Gastroesophageal sphincter (tissue), 4 donors: ENCODE measurements at places on chromosomes 5 and 9. TPM values are rescaled to one million over a fixed set of nuclear protein-coding genes. Genes with fewer than 3 reads are reported as not detected.

CARD6 gene
- 7.6 TPM for total RNA-seq

DNA sequence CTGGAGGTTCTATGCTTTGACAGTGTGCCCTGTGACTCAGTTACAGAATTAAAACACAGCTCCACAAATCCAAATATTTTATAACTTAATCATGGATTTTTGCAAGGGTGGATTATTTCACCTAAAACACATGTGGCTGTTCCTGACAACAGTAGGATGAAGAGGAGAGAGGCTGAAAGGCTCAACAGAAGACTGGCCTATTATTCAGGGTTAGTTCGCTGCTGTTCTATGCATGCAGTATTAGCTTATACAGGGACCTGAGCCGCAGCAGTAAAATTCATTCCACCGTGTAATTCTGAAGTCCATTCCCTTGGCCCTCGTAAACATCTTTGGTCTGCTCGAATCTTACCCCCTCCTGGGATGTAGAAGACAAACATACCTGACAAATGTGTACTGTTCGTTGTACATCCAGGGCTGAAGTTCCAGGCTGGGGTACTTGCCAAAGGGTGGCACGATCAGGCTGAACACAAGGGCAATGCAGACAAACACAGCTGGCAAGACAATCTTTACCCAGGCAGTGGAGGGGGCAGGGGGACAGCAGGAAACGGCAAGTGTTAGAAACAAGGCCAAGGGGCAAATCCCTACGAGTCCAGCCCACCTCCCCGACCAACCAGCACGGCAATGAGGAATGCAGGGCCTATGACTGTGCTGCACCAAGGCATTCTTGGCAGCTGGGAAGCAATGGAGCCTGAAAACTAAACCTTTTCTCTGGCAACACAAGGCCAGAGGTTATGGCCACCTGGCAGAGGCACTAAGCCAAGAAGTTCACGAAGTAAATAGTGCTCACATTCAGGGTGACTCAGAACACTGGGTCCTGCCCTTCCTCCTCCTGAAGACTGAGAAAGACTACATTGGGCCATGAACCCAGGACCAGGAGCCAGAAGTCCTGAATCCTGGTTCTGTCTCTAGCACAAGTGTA, 46.8 kb downstream of the NIPSNAP3B start:
- no peaks in the 10 kb centered on the region for H3K27me3 ChIP-seq
- H3K27ac ChIP-seq: peak overlapping the region; percentile 11
- peak; percentile 49 for ATAC-seq
- no peaks in the 10 kb centered on the region for H3K4me1 ChIP-seq
- H3K36me3 ChIP-seq: peaks cover 99% of the 10 kb centered on the region
- H3K4me3 ChIP-seq: no peak overlapping the region

BOD1 gene
- total RNA-seq: 51.1 TPM

ZBED3 gene
- total RNA-seq: 6.5 TPM

GRCh38 chr5:133398646-133399101, 213.7 kb downstream of the FSTL4 start:
- H3K4me3 ChIP-seq: no peak overlapping the region
- no peaks in the 10 kb centered on the region for H3K36me3 ChIP-seq
- ATAC-seq: no peak

DNA sequence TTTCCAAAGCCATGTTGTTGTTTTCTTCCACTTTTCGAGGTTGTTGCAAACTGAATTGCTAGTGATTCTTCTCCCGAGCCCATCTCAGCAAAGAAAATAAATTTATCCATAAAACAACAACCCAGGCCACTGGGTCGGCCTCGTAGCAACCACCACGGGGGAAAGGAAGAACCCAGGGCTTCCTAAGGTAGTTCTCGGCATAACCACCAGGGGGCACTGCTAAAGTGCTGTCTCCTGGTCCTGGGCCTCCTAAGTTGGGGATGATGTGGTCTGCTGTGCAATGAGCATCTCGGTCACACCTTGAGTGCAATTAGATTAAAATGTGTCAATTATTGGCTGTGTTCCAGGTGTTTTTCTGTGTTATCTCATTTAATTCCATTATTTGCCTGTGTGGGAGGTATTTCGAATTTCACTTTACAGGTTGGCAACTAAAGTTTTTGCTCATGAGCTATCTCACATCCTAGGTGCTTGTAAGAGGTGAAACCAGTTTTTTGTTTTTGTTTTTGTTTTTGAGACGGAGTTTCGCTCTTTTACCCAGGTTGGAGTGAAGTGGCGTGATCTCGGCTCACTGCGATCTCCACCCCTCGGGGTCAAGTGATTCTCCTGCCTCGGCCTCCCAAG, 102.8 kb upstream of the DAP start:
- H3K4me1 ChIP-seq: no peaks in the 10 kb centered on the region
- H3K4me3 ChIP-seq: no peak overlapping the region
- no peaks in the 10 kb centered on the region for H3K36me3 ChIP-seq
- no peak for ATAC-seq
- H3K27me3 ChIP-seq: peaks cover 7% of the 10 kb centered on the region

DNA sequence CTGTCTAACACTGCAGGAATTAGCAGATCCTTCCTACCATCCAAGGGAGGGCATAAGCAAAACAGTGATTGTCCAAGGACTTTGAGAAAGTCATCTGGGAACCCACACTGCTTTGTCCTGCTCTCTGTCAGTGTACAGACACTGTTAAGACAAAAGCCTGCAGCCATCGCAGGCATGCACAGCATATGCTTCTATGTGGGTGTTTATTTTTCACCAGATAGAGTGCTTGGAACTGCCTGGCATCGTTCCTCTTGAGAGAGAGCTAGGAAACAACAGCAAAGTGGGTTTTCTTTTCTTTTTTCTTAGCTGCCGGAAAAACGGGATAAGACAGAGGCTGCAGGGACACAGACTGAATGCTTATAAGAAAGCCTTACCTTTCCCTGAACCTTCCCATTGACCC, 212.3 kb downstream of the ICE1 start:
- H3K27me3 ChIP-seq: no peaks in the 10 kb centered on the region
- no peaks in the 10 kb centered on the region for H3K36me3 ChIP-seq
- no peak for ATAC-seq
- H3K4me1 ChIP-seq: peaks cover 8% of the 10 kb centered on the region
- H3K27ac ChIP-seq: no peak overlapping the region

STC2 gene
- total RNA-seq: 58.7 TPM

CDKN2B gene
- 9.2 TPM for total RNA-seq

DNA sequence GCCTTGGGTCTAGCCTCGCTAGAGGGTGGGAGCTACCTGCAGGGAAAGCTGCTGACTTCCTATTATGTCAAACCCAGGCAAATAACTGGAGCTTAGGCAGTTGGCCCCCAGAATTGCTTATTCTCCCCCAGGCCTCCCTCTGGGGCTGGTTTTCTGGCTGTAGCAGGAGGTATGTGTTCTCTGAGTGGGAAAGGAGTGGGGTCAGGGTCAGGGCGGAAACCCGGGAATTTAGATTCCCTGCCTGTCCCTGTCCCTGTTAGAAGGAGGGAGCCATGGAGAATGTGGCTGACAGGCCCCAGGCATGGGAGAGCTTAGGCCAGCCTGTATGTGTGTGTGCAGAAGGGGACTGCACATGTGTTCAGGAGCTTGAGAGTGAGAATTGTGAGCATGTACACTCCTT, 13.6 kb upstream of the CXXC5 start:
- H3K27me3 ChIP-seq: no peaks in the 10 kb centered on the region
- no peak overlapping the region for H3K4me3 ChIP-seq
- peaks cover 58% of the 10 kb centered on the region for H3K4me1 ChIP-seq
- H3K36me3 ChIP-seq: no peaks in the 10 kb centered on the region

PTGES gene
- total RNA-seq: 8.3 TPM

- H3K4me1 ChIP-seq: no peaks in the 10 kb centered on the region
- no peak for ATAC-seq
- H3K27ac ChIP-seq: no peak overlapping the region
These were observed 60.9 kb downstream of the ZNF354C start for GRCh38 chr5:179120951-179121666.

SURF2 gene
- total RNA-seq: 15.7 TPM

DNA sequence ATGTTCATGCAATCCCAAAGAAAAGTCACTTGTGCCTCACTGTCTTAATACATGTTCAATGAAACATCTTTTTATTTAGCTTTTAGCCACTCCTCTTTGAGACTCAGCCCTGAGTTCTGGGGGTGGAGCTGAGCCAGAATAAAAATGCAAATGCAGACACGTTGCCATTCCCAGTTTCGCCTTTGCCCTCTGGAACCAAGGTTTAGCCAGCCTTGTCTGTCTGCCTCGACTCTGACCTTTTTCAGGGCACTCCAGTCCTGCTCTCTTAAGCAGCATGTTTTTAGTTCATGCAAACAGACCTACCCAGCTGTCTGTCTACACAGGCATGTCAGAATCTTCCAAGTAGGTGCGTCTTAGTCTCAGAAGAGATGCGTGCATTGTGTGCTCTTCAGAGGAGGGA, 82.2 kb upstream of the RANBP3L start:
- no peaks in the 10 kb centered on the region for H3K27me3 ChIP-seq
- H3K36me3 ChIP-seq: no peaks in the 10 kb centered on the region
- no peak overlapping the region for H3K27ac ChIP-seq
- ATAC-seq: no peak

- H3K36me3 ChIP-seq: no peaks in the 10 kb centered on the region
- H3K27ac ChIP-seq: no peak overlapping the region
- no peak overlapping the region for H3K4me3 ChIP-seq
These were observed 144.0 kb upstream of the HAPLN1 start for GRCh38 chr5:83864652-83865051.

PCDHGB2 gene
- 4.3 TPM for total RNA-seq

GABRA6 gene
- total RNA-seq: not detected

DNA sequence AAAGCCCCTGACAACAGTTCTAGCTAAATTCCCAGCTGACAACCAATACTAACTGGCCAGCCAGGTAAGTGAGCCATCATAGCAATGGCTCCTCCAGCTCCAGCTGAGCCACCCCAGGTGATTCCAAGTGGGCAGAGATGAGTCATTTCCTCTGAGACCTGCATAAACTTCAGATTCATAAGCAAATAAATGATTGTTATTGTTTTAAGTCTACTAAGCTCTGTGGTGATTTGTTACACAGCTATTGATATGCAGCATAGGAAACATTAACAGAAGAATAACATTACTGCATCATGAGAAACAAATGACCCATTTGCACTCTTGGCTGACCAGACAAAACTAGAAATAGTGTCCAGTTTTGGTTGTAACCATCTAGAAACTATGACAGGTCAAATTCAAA, 60.3 kb downstream of the TTC39B start:
- no peaks in the 10 kb centered on the region for H3K27me3 ChIP-seq
- no peak overlapping the region for H3K27ac ChIP-seq
- H3K36me3 ChIP-seq: no peaks in the 10 kb centered on the region
- no peak for ATAC-seq
- H3K4me3 ChIP-seq: no peak overlapping the region

- no peak for ATAC-seq
- peak overlapping the region; percentile 77 for H3K27ac ChIP-seq
- peaks cover 90% of the 10 kb centered on the region for H3K4me1 ChIP-seq
These were observed 11.5 kb downstream of the PRRC2B start for GRCh38 chr9:131405428-131405827.

DNA sequence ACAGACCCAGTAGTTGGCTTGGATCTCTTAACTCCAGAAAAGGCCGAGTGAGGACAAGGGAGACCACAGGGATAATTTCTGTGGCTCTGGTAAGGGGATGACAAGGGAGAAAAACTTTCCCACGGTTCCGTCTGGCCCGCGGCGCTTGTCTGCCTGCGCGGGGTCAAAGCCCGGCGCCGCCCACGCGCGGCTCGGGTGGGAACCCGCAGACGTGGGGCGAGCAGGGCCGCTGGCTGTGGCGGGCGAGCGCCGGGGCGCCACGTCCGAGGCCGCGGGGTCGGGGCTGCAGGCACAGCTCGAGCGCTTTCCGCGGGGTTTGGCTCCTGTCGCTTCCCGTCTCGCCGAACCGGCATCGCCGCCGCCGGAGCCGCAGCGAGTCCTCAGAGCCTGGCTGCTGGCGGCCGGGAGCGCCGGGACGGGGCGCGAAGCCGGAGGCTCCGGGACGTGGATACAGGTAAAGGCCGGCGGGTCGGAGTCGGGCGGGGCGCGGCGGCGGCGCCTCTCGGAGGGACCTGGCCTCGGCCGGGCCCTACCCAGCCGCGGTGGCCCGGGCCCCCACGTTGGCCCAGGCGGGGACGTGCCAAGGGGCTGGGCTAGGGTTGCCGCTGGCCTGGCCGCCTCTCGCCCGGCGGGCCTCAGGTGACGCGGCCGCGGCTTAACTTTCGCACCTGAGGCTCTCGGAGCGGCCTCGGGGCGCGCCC, at the start of gene RNF180:
Gene RNF180 (plus strand): TSS at position 344 of the 701 bp plus-strand sequence. CDS start 34,965 bp downstream, outside the sequence.
- peak within 1 kb of the TSS; percentile 82 for H3K4me3 ChIP-seq
- ATAC-seq: peak; percentile 83
- no peaks in the 10 kb centered on the region for H3K36me3 ChIP-seq
- H3K4me1 ChIP-seq: no peaks in the 10 kb centered on the region
- peaks cover 3% of the 10 kb centered on the region for H3K27me3 ChIP-seq

DNA sequence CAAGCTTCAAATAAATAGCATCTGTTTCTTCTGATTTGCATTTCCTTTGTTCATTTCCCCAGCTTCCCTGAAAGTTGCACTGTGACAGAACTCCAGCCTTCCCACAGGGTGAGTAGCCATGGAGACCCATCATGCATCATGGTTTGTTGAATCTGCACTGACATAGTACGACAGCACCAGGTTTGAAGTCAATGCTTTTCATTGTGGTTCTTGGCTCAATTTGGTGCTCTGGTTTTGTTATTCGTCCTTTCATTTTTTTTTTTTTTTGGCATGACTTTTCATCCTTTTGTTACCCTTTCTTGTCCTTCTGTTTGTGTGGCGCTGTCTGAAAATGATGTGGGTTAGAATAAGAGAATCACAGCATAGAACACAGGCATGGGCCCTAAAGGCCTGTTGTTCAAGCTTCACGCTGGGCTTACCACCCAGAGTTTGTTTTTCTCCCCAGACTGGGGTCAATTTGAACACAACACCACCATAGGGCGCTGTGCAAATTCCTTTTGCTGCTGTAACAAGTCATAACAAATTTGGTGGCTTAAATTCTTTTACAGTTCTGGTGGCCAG, 206.2 kb upstream of the CDH10 start:
- no peaks in the 10 kb centered on the region for H3K4me1 ChIP-seq
- H3K36me3 ChIP-seq: no peaks in the 10 kb centered on the region
- no peak for ATAC-seq
- H3K27ac ChIP-seq: no peak overlapping the region

IL13 gene
- total RNA-seq: not detected

DNA sequence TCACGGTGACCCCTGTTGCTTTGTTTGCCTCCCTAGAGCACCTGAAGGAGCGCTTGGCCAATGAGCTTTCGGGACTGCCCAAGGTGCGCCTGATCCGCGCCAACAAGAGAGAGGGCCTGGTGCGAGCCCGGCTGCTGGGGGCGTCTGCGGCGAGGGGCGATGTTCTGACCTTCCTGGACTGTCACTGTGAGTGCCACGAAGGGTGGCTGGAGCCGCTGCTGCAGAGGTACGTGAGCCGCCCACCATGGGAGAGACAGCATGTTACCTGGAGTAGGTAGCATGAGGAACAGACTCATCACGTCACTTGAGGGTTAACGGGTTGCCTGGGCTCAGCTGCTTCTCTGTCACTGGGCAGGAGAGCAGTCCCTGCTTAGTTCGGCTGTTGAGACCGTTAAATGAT, 19.2 kb downstream of the GALNT12 start:
- no peaks in the 10 kb centered on the region for H3K36me3 ChIP-seq
- no peak for ATAC-seq
- H3K27ac ChIP-seq: no peak overlapping the region
- no peaks in the 10 kb centered on the region for H3K27me3 ChIP-seq
- no peaks in the 10 kb centered on the region for H3K4me1 ChIP-seq

GRCh38 chr5:94928891-94929290, 310.4 kb downstream of the SLF1 start:
- ATAC-seq: no peak
- H3K27me3 ChIP-seq: no peaks in the 10 kb centered on the region
- H3K4me1 ChIP-seq: no peaks in the 10 kb centered on the region
- no peak overlapping the region for H3K27ac ChIP-seq
- no peak overlapping the region for H3K4me3 ChIP-seq

CCNO gene
- total RNA-seq: not detected
